ENCODE measurements at places on chromosomes 12 and 14.

- no peak for DNase-seq
Observed at GRCh38 chr12:31832740-31833729, 104.2 kb upstream of the AMN1 start.

DNA sequence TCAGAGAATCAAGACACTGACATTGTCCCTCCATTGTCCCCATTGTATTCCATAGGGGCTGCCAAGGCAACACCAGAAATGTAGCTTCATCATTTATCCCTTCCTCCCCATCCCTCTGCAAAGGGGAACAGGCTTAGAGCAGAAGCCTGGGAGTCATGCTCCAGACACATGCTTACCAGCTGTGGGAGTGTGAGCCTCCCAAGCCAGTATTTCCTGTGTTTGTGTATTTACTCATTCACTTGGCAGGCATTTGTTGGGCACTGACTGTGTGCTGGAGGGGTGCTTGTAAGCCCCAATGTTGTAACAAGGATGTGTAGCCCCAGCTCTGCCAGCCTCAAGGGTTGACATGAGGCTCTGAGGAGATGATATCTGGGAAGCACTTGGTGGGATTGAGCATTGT, 46.0 kb upstream of the TCL1A start:
- no peak for DNase-seq

DNA sequence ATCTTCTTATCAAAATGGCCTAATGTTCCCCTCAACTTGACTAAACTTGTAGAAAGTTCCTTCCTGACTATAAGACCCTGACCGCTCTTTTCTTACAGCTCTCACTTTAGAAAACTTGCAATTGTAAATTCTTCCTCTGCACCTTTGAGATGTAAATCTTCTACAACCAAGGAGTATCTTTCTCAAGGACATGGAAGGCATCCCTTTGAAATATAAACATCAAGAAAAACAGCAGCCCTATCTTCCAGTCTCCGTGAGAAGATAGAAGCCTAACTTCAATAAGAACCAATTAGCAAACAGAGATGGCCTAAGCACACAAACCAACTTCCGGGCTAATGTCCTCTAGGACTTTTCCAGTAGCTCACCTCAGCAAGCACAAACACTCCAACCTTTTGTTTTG, 210.3 kb downstream of the CPNE8 start:
- no peak for DNase-seq

DNA sequence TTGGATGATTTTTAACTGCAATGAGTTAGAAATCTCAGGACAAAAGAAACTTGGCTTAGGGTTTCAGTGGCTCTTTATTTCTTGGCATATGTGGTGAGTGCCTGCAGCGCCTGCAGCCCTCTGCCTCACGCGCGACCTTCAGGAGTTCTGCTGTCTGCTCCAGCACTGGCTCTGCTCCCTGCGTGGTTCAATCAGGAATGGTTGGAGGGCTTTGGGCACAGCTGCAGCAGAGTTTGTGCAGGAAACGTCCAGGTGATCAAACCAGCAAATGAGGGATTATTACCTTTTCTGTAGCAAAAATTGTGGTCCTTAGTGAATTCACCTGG, 19.8 kb downstream of the PPM1H start:
- no peak for DNase-seq

DNA sequence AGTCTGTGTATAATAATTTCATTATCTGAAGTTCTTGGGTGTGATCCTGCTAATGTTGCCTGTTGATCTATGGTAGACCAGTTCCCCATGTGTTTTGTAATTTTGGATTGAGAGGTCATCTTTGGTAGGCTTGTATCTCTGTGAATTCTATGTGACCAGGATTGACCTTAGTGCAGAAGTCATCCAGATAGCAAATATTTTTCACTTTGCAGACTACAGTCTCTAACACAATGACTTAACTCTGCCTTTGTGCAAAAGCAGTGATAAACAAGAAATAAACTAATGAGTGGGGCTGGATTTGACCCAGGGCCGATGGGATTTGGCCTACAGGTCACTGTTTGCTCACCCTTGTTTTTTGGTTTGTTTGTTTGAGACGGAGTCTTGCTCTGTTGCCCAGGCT, 144.6 kb upstream of the MYL2 start:
- no peak for DNase-seq

- DNase-seq: no peak
Observed at GRCh38 chr14:30921305-30921704, 46.9 kb downstream of the COCH start.

GRCh38 chr14:101491841-101492240, 69.5 kb upstream of the DIO3 start:
- peak; percentile 6 for DNase-seq

DNA sequence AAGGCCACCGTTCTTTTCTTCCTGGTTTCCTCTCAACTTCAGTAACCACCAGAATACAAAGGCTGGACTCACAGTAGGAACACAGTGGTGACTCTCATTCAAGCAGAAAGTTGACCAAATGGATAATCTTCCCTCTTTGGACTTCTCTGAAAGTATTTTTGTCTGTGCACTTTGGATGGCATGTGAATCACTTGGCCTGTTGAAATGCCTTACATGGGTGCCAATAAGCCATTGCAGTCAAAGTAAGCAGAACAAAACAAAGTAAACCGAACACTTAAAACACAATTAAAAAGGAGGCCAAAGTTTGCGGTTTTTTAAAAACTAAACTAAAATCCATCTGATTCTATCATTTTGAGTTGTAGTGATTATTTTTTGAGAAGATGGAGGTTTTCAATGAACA, 370.1 kb upstream of the DDHD1 start:
- DNase-seq: no peak

GRCh38 chr12:9588749-9589148, 19.0 kb downstream of the KLRB1 start:
- DNase-seq: no peak

GRCh38 chr14:34425095-34425851, 36.8 kb downstream of the SPTSSA start:
- DNase-seq: no peak

DNA sequence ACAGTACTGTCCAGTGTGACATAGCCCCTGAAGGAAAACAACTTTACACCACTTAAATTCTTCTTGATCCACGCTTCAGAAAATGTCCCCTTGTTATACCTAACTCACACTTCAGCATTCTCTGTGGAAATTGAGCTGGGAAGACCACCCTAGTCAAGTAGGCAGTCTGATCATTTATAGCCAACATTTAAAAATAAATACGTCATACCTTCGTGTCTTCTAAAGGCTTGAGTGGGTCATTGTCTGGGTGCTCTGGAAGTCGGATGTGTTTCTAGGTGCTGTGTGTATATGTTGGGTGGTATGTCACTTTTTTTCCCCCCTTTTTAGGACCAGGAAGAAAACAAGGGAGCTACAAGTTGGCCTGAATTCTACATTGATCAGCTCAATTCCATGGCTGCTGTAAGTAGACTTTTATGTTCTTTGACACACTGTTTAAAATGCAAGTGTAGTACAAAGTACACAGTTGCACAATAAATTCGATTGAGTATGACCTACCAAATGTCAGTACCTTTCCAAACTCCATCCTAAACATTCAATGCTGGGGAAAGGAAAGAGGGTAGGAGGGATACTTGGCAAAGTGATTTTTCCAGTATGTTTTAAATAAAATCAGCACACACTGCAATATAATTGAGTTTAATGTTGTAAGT, 126.6 kb downstream of the DAAM1 start:
- DNase-seq: no peak

DNA sequence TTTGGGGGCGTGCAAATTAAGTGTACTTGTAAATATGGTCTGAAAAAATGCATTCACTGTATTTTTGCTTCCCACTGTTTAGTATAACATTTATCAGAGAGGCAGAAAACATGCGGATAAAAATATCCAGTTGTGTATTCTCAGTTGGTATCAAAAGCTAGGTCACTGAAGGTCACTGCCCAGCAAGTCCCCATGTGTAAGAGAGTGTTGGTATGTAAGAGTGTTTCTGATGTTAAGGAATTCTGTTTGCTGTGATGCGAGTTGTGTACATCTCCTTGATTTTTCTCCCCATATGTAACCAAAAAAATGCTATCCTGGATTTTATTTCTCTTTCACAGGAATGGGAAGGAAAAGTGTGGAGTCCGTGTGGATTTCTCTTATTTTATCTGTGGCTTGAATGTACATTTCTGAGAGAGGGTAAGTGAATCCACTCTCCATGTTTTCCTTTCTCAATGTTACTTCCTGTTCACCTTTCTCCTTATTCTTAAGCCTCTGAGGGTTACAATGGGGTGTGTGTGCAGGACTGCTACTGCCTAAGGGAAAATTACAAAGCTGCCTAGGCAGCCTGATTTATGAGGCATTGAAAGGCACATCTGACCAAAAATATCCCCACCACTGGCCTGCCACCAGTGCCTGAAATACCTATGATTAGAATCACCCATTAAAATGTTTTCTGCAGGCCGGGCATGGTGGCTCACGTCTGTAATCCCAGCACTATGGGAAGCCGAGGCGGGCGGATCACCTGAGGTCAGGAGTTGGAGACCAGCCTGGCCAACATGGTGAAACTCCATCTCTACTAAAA, 97.9 kb upstream of the USP44 start:
- no peak for DNase-seq

GRCh38 chr12:5567016-5567725, 135.3 kb downstream of the NTF3 start:
- DNase-seq: no peak

- DNase-seq: peak; percentile 65
Observed at GRCh38 chr12:53231921-53232645, at the start of gene RARG. Gene RARG (minus strand): TSS chr12:53232209. CDS start chr12:53227545, 4,664 bp downstream.

DNA sequence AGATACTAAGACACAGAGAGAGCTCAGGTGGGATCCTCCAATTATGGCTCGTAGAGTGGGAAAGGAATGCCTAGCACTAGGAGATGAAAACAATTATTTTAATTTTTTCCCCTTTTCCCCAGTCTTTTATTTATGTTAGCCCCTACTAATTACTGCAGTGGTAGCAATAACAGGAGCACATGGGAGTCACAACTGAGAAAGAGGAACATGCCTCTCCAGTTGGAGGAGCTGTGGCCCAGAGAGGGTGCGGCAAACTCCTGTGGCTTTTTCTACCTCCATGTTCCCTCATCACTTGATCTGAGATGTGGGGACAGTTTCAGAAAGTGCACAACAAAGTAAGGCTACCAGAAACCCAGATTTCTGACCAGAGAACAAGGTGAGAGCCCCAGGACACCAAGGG, 25.9 kb upstream of the POC1B start:
- no peak for DNase-seq

DNA sequence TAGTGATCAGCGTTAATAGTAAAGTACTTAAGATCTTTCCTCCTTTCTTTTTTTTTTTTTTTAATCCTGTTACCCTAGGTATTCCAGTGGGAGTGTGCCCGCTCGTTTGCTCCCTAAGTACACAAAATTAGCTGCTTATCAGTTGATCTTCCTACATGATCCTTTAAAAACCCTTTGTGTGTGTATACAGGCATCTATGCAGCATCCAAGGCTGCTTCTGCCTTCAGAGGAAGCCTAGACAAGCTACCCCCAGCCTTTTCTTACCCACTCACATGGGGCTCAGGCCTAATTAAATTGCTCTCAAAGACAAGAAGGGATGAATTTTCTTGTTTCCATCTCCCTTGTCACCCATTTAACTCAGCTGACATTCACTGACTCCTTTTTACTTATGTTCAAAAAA, 343.4 kb upstream of the LMO3 start:
- DNase-seq: no peak

DNA sequence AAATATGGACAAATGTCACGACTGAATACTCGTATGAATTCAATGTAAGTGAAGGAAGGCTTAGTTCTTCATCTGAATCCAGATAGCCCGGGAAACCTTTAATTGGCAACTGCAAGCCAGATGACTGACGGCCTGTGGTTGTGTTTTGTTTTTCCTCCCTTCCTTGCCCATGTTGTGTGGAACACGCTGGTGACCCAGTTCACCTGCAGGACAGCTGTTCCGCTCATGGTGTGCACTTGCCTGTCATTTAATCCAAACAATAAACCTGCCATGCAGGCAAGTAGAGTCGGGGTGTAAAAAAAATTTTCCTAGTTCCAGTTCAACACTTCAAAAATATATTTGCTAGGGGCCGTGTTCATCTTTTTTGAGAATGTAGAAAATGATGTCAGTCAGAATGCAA, 88.0 kb downstream of the TMEM132D start:
- no peak for DNase-seq

GRCh38 chr14:73428353-73428824, 30.0 kb downstream of the NUMB start:
- DNase-seq: no peak

- no peak for DNase-seq
Observed at GRCh38 chr12:52650520-52651081, 1.4 kb downstream of the KRT2 start.

DNA sequence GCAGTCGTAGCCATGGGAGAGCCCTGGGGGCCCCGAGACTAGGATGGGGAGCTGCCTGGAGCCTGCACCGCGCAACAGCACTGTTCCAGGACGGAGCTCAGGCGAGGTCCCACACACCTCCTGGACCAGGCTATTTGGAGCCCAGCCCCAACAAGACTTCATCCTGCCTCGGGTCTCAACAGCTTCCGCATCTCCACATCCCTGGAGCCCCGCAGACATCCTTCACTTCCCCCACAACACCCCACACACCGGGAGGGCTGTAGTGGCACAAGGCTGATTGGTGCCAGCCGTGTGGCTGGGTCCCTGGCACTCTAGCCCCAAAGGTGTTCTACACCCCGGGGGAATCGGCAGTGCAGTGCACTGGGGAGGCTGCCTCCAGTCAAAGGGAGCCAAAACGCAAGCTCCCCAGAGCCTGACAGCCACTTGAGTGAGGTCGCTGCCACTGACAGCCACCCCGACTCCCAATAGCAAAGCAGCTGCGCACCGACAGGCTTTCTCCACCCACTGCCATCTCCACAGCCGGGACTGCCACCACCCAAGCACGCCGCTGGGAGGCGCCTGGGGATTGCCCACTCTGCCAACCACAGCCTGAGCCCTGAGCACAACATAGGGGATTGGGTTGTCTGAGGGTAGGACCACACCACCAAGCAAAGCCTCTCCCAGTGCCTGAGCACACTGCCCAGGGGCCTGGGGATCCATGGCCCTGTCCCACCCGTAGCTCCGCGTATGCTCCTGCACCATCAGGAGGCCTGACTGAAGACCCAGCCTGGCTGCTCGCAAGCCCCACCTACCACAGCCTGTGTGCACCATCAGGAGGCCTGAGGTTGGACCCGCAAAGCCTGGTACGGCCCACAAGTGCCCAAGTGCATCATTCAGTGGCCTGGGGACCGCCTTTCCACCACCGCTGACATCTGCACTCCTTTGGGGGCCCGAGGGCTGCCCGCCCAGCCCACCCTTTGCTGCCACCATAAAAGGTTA, 13.2 kb upstream of the KLRF1 start:
- DNase-seq: peak; percentile 91

- DNase-seq: no peak
Observed at GRCh38 chr12:63930971-63931370, 86.5 kb downstream of the SRGAP1 start.

GRCh38 chr14:35435177-35435576, 30.6 kb upstream of the NFKBIA start:
- DNase-seq: no peak

- DNase-seq: peak; percentile 90
Observed at GRCh38 chr12:96906849-96907670, at the start of gene NEDD1. Gene NEDD1 (plus strand): TSS chr12:96907257. CDS start chr12:96909760, 2,503 bp downstream.

GRCh38 chr14:50736932-50737419, 68.9 kb upstream of the SAV1 start:
- DNase-seq: no peak

Measured in activated CD4-positive, CD25-positive, alpha-beta regulatory T cell treated with anti-CD3 and anti-CD28 coated beads, Interleukin-2, amount 50 U/mL, for 72 hours (primary cell).